ENCODE measurements at places on chromosomes 5 and 9.

DNA sequence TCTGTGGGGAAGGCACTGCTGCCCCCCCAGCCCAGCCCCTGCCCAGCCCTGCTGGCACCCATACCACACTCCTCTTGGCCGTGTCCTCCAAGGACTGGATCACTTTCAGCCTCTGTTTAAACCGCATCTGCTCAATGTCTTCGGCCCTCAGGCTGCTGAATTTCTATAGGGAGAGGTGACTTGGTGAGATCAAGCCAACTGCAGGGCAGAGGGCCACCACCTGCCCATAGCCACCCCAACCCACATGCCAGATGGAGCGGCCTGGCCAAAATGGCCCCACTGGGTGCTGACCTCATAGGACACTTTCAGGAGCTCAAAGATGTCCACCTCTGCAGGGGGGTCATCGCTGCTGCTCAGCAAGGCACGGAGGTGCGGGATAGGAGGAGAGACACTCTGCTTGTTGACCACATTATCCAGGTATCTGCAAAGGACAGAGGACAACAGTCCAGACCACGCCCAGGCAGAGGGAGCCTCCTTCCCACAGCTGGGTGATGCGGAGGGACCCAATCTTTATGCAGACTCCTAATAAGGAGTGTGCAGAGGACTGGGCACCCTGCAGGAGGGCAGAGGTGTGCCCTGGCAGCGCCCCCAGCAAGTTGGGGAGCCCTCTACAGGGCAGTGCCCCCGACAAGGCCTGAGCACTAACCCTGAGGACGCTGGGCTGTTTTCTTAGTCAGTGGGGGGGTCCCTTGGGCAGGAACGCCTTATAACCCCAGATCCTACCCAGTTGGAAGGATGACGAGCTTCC is 14.4 kb upstream of the MRNIP start:
- DNase-seq: no peak

DNA sequence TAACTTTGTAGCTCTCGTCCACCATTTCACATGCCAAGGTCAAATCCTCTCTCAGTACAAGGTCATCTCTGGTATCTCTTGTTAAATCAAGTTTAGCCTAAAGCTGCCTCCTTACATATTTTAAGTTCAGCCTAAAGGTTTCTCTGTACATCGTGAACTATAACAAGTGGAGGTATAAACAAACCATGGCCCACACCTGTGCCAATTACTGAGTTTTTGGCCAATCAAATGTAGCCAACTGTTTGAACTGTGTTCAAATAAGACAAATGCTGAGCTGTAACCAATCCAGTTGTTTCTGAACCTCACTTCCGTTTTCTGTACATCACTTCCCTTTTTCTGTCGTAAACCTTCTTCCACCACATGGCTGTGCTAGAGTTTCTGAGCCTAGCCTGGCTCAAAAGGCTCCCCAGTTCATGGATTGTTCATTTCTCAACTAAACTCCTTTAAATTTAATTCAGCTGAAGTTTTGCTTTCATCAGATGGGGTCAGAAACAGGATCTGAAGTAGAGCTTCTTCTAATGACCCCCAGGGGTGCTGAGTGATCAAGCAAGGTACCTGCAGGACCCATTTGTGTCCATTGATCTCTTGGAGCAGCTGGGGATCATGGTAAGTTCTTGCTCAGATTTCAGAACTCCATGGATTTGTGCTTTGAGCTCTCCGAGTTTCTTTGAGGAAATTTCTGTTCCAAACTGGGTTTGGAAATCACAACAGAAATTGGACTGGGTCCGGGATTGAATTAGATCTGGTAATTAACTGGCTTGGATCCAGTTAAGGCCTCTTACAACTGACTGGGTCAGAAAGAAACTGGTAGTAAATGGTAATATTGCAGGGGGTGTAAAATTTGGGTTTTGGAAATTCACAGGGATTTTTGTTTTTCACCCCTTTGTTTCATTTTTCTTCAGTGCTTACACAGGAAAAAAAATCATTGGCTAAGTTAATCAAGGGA is 11.0 kb upstream of the NANS start:
- no peak for DNase-seq

DNA sequence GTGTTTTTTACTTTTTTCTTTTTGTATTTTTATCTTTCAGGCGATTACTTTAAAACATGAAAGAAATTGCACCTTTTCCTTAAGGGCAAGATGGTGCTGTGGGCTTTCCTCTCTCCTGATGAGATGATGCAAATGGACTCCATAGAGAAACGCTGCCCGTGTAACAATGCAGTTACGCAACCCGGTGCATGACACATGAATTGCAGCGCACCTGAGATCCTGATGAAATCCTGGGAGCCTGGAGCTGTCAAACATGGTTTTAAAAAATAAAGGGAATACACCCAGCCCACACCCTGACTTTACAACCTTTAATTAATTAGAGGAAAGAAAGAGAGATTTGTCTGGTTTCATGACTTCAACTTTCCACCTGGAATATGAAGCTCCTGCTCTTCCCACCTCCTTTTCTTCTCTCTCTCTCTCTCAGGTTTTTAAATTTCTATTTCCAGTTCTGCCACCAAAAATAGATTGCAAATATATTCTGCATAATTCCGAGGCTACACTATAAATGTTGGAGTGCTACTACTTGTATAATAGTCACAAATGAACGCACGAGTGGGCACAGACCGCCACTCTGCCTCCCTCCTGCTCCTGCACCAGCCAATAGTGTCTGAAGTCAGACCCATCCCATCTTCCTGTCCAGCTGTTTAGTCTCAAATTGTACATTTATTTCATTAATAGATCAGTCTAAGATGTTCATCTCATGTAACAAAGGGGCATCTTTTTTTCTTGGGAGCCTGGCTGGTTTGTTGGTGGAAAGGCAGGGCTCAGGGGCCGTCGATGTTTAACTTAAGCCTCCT is 179.1 kb downstream of the AUH start:
- peak; percentile 56 for DNase-seq

DNA sequence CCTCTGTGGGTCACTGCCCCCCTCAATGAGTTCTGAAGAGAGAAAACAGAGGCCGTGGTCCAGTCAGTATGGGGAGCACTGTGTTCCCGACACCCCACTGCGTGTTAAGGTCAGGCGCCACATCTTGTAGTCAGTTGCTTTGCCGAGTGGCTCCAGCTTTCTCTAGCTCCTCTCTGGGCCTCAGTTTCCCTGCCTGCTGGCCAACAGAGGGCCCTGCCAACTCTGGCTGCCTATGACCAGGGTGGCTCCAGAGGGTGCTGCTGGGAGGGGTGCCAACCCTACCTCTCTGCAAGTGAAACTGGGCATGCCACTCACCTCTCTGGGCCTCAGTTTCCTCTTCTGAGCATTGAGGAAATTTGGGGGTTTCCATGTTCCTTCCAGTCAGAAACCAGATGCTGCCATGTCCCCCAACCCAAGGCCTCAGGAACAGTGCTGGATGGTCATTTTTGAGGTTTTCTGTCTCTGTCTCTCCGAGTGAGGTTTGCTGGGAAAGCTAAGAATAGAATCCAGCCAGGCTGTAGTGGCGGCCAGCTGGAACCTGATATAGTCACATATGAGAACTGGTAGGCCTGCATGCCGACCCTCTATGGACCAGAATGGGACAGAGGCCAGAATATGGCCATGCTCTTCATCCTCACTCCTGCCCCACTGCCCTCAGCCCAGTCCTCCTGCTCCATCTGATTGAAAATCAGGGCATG is 132.1 kb downstream of the PHF2 start:
- DNase-seq: no peak

- DNase-seq: peak; percentile 69
Measured at GRCh38 chr9:35518981-35519679, 29.2 kb downstream of the RUSC2 start.

DNA sequence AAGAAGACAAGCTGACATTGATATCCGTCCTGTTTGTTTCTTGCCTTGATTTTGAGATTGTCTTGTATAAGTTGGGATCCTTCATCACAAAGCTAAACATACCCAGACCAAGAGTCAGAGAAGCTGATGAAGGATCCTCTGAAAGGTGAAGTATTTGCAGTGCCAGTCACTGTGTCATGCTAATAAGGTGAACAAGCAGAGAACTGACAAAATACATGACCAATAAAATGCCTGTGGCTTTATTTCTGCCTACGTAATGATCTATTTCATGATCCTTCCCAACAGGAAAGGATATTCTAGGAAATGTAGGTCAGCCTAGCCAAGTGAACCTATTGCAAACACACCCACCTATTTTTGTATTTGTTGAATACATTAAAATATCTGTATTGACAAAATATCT is 351.3 kb upstream of the CDH9 start:
- no peak for DNase-seq

DNA sequence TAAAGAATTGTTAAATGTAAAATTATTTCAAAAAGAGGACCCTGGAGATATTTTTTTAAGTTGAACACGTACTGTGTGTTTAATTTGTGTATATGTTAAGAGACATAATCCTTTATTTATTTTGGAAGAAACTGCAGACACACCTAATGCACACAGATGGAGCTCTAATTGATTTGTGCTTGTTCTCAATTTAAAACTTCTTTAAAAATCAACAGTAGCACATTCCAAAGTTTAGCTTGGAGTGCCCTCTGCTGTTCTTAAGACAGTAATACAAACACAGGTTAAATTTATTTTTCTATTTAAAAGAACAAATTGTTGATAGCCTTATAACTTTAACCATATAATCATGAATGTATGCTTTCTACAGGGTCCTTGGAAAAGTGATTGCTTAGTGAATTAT is 277.6 kb upstream of the ADAMTS16 start:
- peak; percentile 65 for DNase-seq

Data from fibroblast of pulmonary artery (primary cell).